ENCODE measurements at places on chromosomes 7 and 10. TPM values are rescaled to one million over a fixed set of nuclear protein-coding genes. Genes with fewer than 3 reads are reported as not detected.
A peak's percentile ranks its signal among the peaks of the same experiment; 100 is the strongest.

- no peak overlapping the region for H3K27ac ChIP-seq
- H3K36me3 ChIP-seq, result no peaks in the 10 kb centered on the region
- peaks cover 4% of the 10 kb centered on the region for H3K27me3 ChIP-seq
- peak; percentile 30 for DNase-seq
- H3K4me3 ChIP-seq, result no peak overlapping the region
Measured at GRCh38 chr10:70772627-70773026, 12.6 kb downstream of the TBATA start.

DNA sequence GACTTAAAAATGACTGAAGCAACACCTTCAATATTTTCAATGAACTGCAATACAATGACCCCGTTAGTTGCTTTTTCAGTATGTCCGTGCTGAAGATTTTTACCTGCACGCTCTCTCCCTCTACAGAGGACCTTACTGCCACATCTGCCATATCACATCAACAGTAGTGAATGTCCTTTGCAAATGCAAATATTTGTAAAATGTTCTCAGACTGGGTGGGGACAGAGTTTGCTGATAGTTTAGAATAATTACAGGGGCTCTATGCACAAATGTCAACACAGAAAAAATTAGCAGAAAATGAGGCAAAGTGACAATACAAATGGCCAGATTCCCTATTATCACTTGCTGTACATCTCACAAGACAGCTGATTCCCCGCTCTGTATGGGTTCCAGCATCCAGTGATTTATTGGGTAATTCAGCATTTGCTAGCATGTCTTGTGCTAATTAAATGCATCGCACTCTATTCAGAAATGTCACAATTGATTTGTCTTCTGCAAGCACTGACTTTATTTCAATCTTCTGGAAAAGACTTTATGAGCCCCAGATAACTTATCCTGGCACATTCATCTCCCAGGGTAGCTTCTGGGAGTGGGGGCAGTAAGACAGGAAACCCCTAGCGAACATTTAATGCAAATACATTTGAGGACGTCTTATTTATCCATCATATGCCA lies 69.1 kb upstream of the PTER start:
- peaks cover 4% of the 10 kb centered on the region for H3K27me3 ChIP-seq
- no peaks in the 10 kb centered on the region for H3K4me1 ChIP-seq
- no peak overlapping the region for H3K27ac ChIP-seq
- no peak for DNase-seq

- H3K4me3 ChIP-seq, result no peak overlapping the region
- H3K27ac ChIP-seq, result no peak overlapping the region
- H3K4me1 ChIP-seq, result peaks cover 9% of the 10 kb centered on the region
- H3K36me3 ChIP-seq, result no peaks in the 10 kb centered on the region
- peaks cover 4% of the 10 kb centered on the region for H3K27me3 ChIP-seq
- DNase-seq, result no peak
Measured at GRCh38 chr10:12051241-12051640, 8.6 kb upstream of the UPF2 start.

DNA sequence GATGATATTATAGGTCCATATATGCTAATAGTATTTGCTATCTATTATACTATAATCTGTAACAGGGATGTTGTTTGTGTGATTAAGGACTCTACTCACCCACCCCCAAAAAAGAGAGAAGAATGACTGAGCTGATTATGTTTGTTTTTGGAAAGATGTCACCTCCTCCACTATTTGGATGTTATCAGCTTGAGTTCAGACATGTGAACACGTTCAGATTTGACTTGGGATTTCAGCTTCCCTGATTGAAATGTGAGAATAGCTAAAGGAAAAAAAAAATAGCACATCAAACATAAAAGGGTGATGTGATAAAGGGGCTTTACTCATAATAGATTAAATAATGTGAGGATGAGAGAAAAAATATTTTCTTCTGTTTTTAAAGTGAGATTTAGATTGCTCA lies 81.2 kb downstream of the VTI1A start:
- no peak overlapping the region for H3K4me3 ChIP-seq
- peaks cover 5% of the 10 kb centered on the region for H3K27me3 ChIP-seq
- no peak overlapping the region for H3K27ac ChIP-seq
- DNase-seq, result no peak
- H3K36me3 ChIP-seq, result peaks cover 32% of the 10 kb centered on the region

- DNase-seq, result no peak
- no peaks in the 10 kb centered on the region for H3K27me3 ChIP-seq
- no peak overlapping the region for H3K4me3 ChIP-seq
- H3K36me3 ChIP-seq, result no peaks in the 10 kb centered on the region
- no peak overlapping the region for H3K27ac ChIP-seq
Measured at GRCh38 chr7:15778191-15778590, 91.7 kb upstream of the MEOX2 start.

- H3K27ac ChIP-seq, result no peak overlapping the region
- H3K4me1 ChIP-seq, result no peaks in the 10 kb centered on the region
- peaks cover 9% of the 10 kb centered on the region for H3K27me3 ChIP-seq
- no peak for DNase-seq
Measured at GRCh38 chr10:86355571-86356038, 11.0 kb downstream of the GRID1 start.

- DNase-seq, result no peak
- H3K4me3 ChIP-seq, result no peak overlapping the region
- no peaks in the 10 kb centered on the region for H3K27me3 ChIP-seq
- peak overlapping the region; percentile 9 for H3K27ac ChIP-seq
Measured at GRCh38 chr10:35192645-35193249, 66.1 kb downstream of the CREM start.

DNA sequence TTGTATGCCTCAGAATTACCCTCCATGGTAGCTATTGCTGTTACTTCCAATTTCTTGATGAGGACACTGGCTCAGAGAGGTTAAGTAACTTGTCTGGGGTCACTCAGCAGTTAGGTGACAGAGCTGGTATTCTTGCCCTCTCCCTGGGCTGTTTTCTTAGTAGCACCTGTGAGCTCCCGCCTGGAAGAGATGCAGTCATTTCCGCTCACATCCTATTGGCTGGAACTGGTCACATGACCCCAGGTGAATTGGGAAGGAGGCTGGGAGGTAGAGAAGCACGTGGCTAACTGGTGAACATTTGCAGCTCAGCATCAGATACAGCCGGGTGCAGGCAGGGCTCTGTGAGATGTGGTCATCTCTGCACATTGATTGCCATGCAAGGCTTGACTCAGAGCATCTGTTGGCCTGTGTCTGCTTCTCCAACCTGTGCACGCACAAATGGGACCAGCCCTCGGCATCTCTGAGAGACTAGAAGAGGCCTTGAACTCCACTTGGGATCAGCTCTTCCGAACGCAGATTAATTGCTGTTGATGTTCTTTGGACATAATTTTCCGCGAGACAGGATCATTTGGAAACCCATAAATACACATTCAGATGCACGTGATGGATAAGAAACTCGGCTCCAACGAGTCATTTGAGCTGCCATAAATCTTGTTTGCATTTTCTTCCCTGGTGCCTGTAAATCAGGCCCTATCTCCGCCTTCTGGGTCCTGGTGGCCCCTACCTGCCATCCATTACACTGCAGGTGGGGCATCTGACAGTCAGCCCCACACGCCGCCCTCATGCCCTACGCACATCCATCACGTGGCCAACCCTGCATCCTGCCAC lies 42.8 kb downstream of the MYL10 start:
- no peaks in the 10 kb centered on the region for H3K4me1 ChIP-seq
- H3K27ac ChIP-seq, result no peak overlapping the region
- no peaks in the 10 kb centered on the region for H3K27me3 ChIP-seq
- H3K36me3 ChIP-seq, result no peaks in the 10 kb centered on the region
- no peak overlapping the region for H3K4me3 ChIP-seq

DNA sequence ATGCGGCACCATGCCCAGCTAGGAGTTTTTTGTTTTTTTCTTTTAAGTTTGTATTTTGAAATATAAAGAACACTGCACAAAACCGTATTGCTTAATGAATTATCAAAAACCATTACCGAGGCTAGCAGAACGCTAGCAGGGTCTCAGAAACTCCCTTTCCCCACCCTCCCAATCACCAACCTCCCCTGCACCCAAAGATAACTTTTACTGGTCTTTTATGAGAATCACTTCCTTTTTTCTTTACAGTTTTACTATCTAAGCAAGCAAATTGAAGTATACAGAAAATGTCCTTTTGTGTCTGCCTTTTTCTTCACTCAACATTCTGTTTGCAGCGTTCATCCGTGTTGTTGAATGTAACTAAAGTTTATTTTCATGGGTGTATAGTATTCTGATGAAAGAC lies 13.4 kb downstream of the HIP1 start:
- H3K36me3 ChIP-seq, result peaks cover 2% of the 10 kb centered on the region
- H3K4me1 ChIP-seq, result peaks cover 29% of the 10 kb centered on the region
- no peak overlapping the region for H3K27ac ChIP-seq

DNA sequence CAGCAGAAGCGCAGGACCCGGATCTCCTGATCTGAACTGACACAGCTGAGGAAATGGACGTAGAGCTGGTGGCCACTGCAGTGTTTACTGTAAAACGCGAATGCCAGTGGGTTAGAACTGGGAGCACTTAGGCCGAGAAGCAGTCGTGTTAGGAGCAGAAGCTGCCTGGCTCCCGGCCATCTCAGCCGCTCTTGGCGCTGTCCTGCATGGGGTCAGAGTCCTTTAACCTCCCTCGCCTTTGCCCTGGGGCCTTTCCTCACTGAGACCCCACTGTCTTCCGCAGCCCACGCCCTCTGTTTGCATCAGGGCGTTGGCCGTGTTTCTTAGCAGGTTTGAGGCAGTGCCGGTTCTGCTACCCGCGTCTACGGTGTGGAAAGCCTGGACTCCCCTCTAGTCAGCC lies 24.6 kb downstream of the DYNC2I1 start:
- H3K27ac ChIP-seq, result no peak overlapping the region
- H3K4me3 ChIP-seq, result no peak overlapping the region
- no peaks in the 10 kb centered on the region for H3K27me3 ChIP-seq

TMEM196 gene
- not detected for total RNA-seq

CC2D2B gene
- total RNA-seq, result 3.0 TPM

MLXIPL gene
- not detected for total RNA-seq

NPC1L1 gene
- total RNA-seq, result not detected

AKR1C4 gene
- total RNA-seq, result not detected

OPN4 gene
- not detected for total RNA-seq

RADIL gene
- 0.12 TPM for total RNA-seq
